GM23338 (cell line): ENCODE measurements at places on chromosomes 6 and 20. TPM values are rescaled to one million over a fixed set of nuclear protein-coding genes. Genes with fewer than 3 reads are reported as not detected.

PRR18 gene
- total RNA-seq = 0.08 and 0.24 TPM in 2 replicates

ZKSCAN3 gene
- 4.3 and 7.6 TPM in 2 replicates for total RNA-seq

DNA sequence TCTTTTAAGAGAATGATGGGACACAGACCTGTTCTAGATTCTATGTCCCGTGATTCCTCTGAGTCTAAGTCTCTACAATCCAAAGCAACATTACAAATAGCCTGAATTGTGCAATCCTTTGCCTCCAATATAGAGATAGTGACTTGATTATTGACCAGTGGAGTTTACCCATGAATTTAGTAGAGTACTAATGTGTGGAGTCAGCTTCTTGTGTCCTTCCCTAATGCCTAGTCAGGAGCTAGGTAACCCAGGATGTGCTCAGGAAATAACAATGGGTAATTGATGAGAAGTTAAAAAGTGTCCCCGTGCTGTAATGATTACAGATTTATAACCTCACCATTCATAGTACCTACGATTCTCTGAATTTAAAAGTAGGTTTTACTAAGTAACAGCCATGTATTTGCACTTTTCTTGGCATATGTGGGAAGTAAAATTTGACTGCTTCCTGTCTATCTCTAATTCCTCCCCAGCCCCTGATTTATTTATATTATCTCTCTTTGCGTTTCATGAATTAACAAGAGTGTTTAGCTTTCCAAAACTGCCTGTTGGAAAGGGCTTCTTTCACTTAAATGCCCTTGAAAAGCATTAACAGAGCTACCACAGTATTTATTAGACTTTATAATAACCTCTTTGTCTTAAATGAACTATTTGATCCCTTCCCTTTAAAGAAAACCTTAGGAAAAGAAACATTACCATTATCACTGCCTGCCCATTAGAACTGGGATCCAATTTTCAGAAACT lies 30.5 kb downstream of the NEDD9 start:
- no peak overlapping the region for H3K27ac ChIP-seq
- no peaks in the 10 kb centered on the region for H3K27me3 ChIP-seq
- H3K4me1 ChIP-seq = peaks cover 50% of the 10 kb centered on the region
- DNase-seq = no peak
- H3K36me3 ChIP-seq = no peaks in the 10 kb centered on the region

GRCh38 chr6:133466680-133467079 lies 225.5 kb downstream of the EYA4 start:
- no peaks in the 10 kb centered on the region for H3K27me3 ChIP-seq
- H3K4me1 ChIP-seq = peaks cover 3% of the 10 kb centered on the region; the same call in 1 of the 2 replicates
- no peaks in the 10 kb centered on the region for H3K36me3 ChIP-seq
- no peak for DNase-seq
- no peak overlapping the region for H3K27ac ChIP-seq

GRCh38 chr20:64027981-64028685 lies 7.8 kb upstream of the C20orf204 start:
- no peak for DNase-seq
- H3K36me3 ChIP-seq = peaks cover 5% of the 10 kb centered on the region; the same call in 1 of the 2 replicates
- H3K4me1 ChIP-seq = no peaks in the 10 kb centered on the region

DNA sequence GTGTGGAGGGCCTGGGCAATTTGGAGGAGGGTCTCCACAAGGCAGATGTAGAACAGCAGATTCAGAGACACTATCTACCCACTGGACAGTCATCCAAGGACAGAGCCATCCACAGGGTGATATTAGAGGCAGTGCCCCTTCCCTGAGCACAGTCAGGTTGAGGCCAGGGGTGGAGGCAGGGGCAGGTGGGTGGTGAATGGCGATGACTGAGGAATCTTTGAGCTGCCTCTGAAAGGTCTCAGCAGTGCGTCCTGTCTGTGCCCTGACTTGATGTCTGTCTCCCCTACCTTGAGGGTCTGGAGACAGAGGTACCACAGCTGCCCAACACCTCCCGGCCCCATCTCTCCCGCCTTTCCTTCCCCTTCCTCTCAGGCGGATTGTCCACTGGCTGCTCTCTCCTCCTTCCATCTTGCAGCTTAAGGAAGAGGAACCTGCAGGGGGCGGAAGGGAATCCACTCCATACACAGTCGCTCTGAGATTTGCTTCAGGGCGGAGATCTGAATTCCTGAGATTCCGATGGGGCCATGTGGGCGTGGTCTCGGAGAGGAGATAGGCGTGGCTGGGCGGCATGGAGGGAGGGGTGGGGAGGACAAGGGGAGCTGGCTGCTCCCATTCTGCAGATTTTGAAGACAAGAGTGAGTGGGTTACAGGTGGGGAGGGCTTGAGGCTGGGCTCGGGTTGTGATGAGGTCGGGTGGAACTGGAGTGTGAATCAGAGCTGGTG lies 1.7 kb downstream of the MUCL3 start:
- H3K27me3 ChIP-seq = no peaks in the 10 kb centered on the region
- H3K36me3 ChIP-seq = no peaks in the 10 kb centered on the region
- peaks cover 17% of the 10 kb centered on the region for H3K4me1 ChIP-seq

GRCh38 chr6:105757512-105758200 lies 328.5 kb upstream of the PRDM1 start:
- DNase-seq = no peak
- no peak overlapping the region for H3K4me3 ChIP-seq
- H3K4me1 ChIP-seq = peaks cover 18% of the 10 kb centered on the region
- H3K27me3 ChIP-seq = no peaks in the 10 kb centered on the region

- no peak overlapping the region for H3K4me3 ChIP-seq
- H3K36me3 ChIP-seq = no peaks in the 10 kb centered on the region
- peaks cover 15% of the 10 kb centered on the region for H3K4me1 ChIP-seq
- no peak for DNase-seq
Measured at GRCh38 chr6:126720304-126720703, 380.4 kb downstream of the CENPW start.
